ENCODE measurements at places on chromosomes 7 and 10. TPM values are rescaled to one million over a fixed set of nuclear protein-coding genes. Genes with fewer than 3 reads are reported as not detected.

DNA sequence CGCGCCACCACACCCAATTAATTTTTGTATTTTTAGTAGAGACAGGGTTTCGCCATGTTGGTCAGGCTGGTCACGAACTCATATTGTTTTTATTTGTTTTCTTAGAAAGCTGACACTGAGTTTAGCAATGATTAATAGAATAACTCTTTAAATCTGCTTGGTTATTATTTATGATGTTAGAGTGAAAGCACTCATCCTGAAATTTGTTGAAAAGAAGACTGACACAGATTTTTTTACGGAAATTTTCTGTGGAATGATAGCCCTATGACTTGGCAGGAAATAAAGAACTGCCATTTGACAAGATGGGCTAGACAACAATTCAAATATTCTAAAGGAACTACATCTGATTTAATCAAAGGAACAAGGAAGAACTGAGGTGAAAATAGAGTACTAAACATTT is 4.3 kb upstream of the GSAP start:
- no peak for DNase-seq

- no peak for DNase-seq
These were observed 42.9 kb downstream of the CSGALNACT2 start for GRCh38 chr10:43181146-43181545.

The CWF19L1 gene
- polyA plus RNA-seq: not detected

DNA sequence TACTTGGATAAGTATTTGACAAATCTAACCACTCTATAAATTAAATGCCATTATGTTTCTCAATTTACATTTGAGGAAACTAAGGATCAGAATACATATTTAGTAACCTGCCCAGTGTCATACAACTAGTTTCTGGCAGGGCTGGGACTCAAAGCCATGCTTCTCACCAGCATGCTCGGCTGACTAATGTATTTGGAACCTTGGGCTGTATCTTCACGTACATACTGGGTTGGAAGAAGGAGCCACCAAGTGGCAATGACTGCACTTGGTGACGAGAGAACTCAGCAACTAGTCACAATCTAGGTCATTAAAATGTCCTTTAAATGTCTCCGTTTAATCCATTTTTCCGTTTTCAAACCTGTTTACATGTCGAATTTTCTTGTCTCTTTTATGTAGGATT is 42.9 kb downstream of the CHRM2 start:
- DNase-seq: no peak

DNA sequence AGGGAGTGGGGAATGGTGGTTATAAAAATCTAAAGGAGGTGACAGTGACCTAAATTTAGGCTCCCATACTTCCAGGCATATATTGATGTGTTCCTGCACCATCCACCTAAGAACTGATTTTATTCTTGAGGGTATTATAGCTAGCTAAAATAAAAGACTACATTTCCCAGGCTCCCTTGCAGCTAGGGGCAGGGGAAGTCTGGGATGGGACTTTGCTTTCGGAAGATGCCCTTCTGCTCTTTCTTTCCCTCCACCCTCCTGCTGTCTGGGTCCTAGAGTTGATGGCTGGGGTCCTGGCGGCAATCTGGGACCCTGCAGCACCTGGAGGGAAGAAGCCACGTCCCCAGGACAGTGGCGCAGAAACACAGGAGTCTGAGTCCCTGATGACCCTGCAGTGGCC is 53.8 kb upstream of the SAMD8 start:
- no peak for DNase-seq

GRCh38 chr7:43111630-43112458 is 603 bp upstream of the HECW1 start:
- DNase-seq: no peak

The GRID1 gene
- polyA plus RNA-seq: 4.6 TPM

DNA sequence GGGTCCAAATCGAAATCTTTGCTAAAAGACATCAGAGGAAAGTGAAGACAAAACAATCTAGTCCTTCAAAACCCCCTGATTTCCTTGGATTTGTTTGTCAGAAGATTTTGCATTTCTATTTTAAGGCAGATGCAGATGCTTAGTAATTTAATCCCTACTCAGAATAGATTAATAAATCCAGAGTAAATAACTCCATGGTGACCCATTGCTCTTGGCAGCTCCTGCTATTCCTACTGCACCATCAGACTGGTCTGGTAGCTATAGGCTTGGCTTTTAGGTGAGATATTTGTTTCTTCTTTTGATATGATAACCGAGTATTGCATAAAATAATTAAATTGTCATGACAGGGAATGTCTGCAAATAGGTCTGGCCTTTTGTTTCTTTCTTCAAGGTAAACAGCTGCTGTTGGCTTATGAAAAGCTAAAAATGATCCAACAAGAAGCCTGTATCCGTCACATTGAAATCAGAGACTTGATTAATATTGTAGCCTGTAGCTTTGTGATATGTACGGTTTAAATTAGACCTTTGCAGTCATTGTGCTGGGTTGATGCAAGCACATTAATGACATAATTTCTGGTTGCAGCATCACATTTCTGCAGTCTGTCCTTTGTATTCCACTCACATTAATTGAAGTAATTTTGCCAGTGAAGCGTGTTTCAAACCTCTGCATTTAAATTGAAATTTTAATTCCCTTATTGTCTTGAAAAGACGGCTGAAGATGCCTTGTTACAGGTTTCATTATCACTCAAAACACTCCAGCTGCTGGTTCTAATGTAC is 40.7 kb downstream of the EXOC4 start:
- DNase-seq: no peak

DNA sequence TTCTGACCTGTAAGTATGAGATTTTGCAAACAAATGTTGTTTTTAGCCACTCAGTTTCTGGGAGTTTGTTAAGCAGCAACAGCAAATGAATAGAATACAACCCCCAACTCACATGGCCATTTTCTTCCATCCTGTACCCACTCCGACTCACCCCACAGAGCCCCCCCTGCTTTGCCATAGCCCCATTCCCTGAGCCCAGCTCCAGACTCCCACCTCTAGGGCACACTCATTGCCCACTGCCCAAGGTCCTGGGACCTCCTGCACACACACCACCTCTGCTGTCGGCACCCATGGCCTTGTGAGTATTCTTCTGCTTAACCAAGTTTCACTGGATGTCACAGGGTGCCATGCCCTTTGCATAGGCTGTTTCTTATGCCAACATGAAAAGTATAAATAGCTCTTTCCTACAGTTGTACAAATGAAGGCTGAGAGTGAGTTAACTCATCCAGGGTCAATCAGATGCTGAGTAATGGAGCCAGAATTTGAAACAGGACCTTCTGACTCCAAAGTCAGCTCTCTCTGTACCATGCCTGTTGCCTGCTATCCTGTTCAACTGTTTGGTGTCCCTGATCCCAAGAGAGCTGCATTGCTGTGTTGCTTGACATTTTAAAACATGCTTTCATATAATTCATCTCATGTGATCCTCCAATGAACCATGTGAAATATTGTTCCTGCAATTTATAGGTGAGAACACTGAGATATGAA is 367.8 kb upstream of the ZMIZ1 start:
- no peak for DNase-seq

The LAMB1 gene
- 115 TPM for polyA plus RNA-seq

The GIMAP1 gene
- polyA plus RNA-seq: 3.1 TPM

The AKR1C4 gene
- not detected for polyA plus RNA-seq
